Fibroblast of pulmonary artery (primary cell): ENCODE measurements at places on chromosomes 3 and 15.

GRCh38 chr3:52915294-52915693, 17.9 kb upstream of the STIMATE start:
- no peak for DNase-seq

- DNase-seq: peak; percentile 65
Observed at GRCh38 chr3:27659279-27660021, 62.7 kb downstream of the EOMES start.

- no peak for DNase-seq
Observed at GRCh38 chr15:70056091-70056680, 41.5 kb downstream of the TLE3 start.

DNA sequence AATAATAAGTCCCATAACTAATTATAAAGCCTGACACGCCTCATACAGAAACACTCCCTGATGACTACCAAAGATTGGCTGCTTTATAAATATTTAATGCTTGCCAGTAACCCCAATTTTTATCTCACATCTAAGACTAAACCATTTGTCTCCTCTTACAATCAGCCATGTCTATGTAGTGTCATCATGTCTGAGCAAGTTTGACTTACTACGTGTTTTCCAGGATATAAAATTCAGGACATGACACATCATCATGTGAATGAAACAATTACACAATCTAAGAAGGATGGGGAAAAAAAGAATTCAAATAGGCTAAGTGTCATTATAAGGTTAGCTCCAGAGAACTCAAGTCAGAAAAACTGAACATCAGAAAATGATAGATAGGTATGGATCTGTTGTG, 208.7 kb downstream of the MECOM start:
- peak; percentile 94 for DNase-seq

DNA sequence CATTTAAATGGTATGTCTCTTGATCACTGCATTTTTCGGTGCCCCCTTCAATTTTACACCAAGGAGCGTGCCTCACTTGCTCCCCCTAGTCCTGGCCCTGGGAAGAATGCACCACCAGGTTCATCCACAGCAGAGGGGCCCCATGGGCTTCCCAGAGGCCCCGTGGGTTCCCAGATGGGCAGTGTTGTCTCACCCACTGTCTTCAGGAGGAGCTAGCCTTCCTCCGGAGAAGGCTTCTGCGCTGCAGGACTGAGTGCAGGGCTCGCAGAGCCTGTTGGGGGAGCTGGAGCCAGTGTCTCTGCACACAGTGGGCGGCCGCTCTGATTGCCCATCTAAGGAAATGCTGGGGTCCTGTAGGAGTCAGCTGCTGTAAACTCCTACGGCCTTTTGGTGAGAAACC, 45.9 kb downstream of the POLR2M start:
- DNase-seq: peak; percentile 26

GRCh38 chr3:152377184-152377570, 108.4 kb downstream of the MBNL1 start:
- DNase-seq: no peak

DNA sequence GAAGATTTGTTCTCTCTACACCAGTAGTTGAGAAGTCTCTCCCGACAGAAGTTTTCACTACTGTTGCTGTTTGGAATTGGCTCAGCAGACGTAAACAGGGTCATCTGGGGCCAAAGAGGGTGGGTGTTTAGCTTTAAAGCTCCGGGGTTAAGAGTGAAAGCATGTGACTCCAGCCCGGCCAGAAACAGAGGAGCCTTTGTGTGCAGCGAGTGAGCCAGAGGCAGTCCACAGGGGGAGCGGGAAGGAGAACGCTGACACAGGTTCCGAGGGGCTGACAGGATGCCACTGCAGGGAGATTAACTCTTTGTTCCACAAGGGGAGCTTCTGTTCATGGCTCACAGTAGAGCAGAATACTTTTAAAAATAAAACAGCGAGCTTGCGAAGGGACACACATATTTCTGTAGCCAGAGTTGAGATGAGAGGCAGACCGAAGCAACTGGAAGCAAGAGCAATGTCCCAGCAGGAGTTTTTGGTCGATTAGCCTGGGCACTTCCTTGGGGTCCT, 26.9 kb downstream of the BMF start:
- DNase-seq: peak; percentile 86

- no peak for DNase-seq
Observed at GRCh38 chr3:113374078-113374477, 67.2 kb downstream of the CFAP44 start.

DNA sequence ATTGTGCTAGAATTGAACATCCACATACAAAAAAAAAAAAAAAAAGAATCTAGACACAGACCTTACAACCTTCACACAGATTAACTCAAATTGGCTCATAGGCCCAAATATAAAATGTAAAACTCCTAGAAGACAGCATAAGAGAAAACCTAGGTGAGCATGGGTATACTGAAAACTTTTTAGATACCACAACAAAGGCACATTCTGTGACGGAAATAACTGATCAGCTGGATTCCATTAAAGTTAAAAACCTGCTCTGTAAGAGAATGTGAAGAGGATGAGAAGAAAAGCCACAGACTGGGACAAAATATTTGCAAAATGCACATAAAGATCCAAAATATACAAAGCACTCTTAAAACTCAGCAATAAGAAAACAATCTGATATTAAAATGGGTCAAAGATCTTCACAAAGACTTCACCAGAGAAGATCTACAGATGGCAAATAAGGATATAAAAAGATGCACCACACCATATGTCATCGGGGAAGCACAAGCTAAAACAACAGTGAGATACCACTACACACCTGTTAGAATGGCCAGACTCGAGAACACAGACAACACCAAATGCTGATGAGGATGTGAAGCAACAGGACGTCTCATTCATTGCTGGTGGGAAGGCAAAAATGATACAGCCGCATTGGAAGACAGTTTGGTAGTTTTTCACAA, 167.9 kb downstream of the PDE8A start:
- no peak for DNase-seq

DNA sequence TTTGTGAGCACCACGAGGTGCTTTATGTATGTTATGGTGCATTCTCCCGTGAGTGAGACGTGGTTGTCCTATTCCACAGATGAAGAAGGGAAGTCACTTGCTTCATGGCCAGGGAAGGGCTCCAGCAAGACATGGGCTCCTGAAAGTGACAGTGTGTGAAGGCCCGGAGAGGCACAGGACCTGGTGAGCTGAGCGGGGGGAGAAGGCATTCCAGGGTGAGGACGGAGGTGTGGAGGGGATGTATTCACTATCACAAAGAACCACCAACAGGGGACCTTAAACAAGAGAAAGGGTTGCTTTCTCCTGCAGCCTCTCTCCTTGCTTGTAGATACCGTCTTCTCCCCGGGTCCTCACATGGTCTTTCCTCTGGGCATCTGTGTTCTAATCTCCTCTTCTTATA, 139.1 kb downstream of the FBLN2 start:
- DNase-seq: no peak
